NCI-H2029 treated with DMSO at 0.1 percent for 48 hours (cell line): ENCODE measurements at places on chromosomes 6 and 20.

DNA sequence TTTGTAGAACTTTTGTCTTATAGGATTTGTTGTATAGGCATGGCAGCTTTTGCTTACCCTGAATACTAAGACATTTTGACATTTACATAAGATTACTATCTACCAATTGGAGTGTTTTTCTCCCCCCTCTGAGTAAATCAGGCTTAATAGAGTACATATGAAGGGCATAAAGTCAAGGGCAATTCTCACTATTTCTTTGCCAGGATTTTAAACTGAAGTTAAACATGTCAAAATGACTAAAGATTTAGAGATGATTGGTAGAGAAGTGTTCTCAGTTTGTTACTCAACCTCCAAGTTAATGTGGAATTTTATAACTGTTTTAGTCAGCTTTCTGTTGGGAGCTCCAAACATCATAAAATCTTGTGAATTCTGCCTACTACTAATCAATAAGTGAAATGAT lies 157.8 kb downstream of the CDKAL1 start:
- no peak for DNase-seq

DNA sequence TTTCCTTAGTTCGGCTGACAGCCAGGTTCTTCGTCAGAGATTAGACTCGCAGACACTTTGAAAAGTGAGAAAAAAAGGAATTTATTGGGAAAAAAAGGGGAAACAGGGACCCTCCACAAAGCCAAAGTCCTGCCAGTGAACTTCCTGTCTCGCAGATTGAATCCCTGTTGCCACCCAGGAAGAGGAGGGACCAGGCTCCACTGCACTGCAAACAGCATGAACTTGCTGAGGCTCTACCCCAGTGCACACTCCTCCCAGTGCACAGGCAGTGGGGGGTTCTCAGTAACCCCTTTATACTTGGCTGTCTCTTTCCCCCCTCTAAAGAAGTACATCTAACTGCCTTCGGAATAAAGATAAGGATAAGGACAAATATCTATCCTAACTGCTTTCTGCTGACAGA lies 959.0 kb downstream of the GRIK2 start:
- DNase-seq, result no peak

- DNase-seq, result no peak
Measured at GRCh38 chr20:40648210-40649072, 40.6 kb downstream of the MAFB start.

- no peak for DNase-seq
Measured at GRCh38 chr6:22596011-22596410, 26.6 kb downstream of the HDGFL1 start.

DNA sequence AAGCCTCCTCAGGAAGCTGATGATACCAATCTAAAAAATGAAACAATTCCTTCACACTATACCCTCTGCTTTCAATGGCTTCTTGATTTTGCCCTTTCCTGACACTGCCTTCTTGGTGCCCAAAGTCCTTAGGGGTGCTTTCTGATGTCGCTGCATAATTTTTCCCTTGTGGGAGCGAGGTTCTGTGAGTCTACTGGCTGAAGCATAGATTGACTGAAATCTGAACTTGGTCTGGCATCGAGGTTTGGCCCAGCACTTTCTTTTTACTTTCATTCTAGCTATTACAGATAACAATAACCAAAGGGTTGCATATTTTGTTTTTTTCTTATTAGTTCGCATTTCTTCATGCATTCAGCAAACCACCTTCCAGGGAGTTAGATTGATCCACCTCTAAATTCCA lies 65.8 kb downstream of the E2F3 start:
- no peak for DNase-seq

- peak; percentile 63 for DNase-seq
Measured at GRCh38 chr6:5260111-5260620, 584 bp downstream of the LYRM4 start.

GRCh38 chr20:50913690-50914375 lies 17.4 kb downstream of the ADNP start:
- DNase-seq, result peak; percentile 28

- no peak for DNase-seq
Measured at GRCh38 chr6:80480421-80481157, 374.1 kb downstream of the BCKDHB start.

DNA sequence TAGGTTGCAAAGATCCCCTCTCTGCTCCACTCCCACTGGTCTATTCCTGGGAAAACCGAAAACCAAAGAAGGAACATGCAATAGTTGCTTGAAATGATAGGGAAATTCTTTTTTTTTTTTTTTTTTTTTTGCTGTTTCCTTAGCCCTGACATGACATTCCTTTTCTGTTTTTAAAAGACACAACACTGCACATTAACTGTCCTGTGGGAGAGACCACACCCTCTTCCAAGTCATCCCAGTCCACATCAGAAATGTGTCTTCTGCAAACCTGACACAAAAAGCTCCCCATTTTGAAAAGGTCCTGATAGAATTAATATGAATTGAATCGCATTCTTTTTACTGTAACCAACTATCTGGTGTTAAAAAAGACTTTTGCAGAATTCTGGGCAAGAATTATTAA lies 43.4 kb upstream of the RIPOR2 start:
- no peak for DNase-seq

GRCh38 chr6:82074556-82074955 lies 173.0 kb downstream of the IBTK start:
- no peak for DNase-seq

DNA sequence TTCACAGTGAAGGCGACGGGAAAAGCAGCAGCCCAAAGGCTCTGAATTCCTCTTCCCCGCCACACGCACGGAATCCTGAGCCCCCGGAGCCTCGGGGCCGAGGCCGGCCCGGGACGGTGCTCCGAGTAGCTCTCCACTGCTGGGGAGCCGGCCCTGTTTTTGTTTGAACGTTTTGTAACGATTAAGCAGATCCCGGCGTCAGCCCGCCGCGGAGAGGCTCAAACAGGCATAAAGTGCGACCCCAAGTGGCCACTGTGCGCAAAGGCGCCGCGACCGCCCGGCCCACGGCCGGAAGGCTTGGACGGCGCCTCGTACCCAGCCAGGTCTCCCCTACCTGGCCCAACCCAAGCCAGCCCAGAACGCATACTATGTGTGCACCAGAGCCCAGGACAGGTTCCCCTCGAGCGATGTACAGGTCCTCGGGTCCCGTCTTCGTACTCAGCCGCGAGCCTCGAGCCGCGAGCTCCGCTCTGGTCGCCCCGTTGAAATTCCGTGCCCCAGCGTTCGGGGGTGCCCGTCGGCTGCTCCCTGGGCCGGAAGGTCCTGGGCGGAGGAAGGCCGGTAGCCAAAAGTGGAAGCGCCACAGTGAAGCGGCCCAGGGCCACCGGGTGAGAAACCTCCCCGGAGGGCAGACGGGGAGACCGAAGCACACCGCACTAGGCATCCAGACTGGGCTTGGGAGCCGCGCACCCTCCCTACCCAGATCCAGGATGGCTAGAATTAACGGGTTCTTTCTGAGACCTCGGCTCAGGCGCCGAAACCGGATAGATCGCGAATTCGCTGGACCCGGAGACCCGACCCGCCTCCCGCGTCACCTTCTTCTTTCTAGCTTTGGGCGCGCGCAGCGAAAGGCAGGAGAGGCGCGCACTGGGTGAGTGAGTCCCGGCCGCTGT lies 1.2 kb upstream of the MAFB start:
- peak; percentile 52 for DNase-seq

DNA sequence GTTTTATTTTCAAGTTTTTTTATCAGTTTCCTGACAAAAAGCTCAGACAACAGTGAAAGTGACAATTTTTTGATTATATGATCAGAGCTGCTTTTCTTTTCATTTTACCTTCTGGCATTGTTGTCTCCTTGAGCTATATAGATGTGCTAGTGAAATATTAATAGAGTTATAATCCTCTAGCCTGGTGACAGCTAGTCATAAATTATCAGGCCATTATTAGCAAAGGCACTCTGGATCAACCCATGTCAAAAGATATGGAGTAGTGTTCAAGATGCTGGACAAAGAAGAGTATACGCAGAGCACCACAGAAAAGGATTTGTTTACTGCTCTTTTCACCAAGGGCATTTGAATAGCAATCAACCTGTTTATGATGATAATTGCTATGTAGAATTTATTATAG lies 1230.1 kb downstream of the HACE1 start:
- no peak for DNase-seq

DNA sequence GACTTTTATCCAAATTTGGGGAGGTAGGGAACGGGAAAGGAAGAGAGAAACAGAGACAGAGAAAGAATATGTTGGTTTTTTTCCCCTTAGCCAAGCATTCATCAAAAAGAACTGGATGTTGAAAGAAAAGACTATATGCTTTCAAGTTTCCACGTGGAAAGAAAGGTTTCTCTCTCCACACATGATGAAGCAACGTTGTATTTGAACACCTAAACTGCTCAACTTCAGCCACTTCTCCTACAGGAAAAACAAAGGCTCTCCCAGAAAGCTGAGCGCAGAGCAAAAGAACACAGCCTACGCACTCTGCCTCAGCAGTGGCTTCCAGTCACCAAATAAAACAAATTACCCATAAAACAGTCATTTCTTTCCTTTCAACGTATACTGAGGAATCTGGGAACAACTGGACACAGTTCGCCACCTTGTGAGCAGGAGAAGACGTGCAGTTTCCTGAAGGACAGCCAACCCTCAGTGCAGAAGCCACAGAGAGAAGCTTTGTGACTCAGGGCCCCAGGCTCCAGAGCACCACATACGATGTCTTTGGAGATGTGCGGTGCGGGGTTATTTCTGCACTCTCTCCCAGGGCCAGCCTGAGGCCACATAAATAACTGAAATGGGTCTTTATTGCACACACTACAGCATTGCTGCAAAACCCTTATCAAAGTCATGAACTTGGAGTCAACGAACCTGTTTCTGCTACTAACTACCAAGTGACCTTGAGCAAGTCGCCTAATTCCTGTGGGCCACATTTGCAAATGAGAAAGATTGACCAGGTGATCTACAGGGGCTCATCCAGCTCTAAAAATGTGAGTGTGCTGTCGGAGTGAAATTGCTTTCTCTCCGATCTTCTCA lies 10.1 kb downstream of the IL17F start:
- peak; percentile 25 for DNase-seq

- peak; percentile 82 for DNase-seq
Measured at GRCh38 chr6:41504466-41505121, 41.6 kb upstream of the FOXP4 start.

DNA sequence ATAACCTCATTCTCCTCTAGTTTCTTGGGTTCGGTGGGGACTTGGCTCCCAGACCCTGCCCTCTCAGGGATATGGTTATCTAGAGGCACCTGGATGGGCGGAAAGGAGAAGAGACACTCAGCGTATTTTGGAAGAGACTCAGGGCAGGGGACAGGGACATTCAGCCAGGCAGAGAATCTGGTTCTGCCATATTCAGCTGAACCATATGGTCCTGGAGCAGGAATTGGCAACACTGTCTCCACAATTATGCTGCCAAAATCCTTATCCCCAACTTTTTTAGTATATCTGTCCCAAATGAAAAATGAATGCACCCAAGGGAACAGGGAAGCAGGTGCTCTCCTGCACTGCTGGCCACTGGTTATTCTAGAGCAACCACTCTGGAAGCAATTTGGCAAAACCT lies 17.7 kb downstream of the SDC4 start:
- DNase-seq, result no peak

DNA sequence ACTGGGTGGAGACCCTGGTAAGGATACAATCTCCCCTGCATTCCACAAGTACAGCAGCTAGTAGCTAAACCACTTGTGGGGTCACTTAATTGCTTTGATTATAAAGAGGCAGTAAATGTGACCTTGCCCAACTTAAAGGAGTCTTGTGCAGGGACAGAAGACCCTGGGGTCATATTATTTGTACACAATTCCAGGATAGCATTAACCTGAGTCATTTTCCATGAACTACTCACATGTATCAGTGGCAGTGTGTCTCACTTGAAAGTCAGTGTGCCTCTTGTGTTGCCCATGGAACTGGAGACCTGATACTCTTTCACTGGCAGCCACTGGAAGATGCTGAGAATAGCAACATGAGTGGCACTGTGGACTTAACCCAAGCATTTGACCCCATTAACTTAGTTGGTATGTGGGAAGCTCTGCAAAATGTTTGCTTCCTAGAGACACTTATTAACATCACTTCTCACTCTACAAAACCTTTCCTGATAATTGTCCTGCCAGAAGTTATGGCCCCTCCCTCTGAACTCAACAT lies 28.9 kb downstream of the CLIC5 start:
- no peak for DNase-seq

GRCh38 chr20:4910951-4911350 lies 90.4 kb downstream of the SLC23A2 start:
- no peak for DNase-seq

GRCh38 chr6:9520417-9521151 lies 894.3 kb downstream of the TFAP2A start:
- no peak for DNase-seq

GRCh38 chr6:133512410-133513016 lies 271.4 kb downstream of the EYA4 start:
- DNase-seq, result no peak
